Kasumi-1 (cell line): ENCODE measurements at places on chromosomes 5 and 9.

DNA sequence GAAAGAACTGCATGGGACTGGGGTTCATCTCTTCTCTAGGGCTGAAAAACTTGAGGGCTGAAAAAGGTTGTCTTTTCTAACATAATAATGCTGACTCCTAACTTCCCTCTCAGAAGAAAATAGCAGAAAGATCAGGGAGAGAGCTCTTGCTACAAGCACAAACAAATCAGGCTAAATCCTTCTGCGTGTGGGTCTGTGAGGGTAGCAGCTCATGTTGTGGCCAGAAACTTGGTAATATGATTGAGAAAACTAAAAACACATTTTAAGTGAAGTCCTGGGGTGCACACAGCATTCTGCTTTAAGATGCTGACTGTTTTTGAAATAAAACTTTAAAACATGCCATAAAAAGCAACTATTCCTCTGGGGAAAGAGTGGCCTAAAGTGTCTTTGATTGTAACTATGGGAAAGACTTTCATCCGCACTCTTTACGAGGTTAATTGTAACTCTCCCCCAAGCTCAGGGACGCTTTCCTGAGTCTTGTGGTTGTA, 56.7 kb downstream of the SAXO1 start:
- DNase-seq = no peak

DNA sequence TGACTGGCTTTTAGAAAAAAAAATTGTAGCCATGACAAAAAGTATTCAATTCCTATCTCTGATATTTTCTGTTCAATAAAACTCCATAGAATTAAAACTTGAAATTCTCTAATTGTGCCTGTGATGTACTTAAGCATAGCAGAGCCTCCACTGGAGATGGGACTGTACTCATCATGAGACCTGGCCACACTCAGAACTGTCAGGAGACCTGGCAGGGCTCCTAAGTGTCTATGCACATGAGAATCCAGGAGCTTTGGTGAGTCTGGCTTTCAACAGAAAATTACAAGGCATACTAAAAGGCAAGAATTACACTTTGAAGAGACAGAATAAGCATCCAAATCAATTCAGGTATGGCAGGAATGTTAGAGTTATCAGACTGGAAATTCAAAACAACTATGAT, 26.7 kb upstream of the ERCC6L2 start:
- no peak for DNase-seq

GRCh38 chr5:107393851-107394250, 276.9 kb downstream of the EFNA5 start:
- no peak for DNase-seq

DNA sequence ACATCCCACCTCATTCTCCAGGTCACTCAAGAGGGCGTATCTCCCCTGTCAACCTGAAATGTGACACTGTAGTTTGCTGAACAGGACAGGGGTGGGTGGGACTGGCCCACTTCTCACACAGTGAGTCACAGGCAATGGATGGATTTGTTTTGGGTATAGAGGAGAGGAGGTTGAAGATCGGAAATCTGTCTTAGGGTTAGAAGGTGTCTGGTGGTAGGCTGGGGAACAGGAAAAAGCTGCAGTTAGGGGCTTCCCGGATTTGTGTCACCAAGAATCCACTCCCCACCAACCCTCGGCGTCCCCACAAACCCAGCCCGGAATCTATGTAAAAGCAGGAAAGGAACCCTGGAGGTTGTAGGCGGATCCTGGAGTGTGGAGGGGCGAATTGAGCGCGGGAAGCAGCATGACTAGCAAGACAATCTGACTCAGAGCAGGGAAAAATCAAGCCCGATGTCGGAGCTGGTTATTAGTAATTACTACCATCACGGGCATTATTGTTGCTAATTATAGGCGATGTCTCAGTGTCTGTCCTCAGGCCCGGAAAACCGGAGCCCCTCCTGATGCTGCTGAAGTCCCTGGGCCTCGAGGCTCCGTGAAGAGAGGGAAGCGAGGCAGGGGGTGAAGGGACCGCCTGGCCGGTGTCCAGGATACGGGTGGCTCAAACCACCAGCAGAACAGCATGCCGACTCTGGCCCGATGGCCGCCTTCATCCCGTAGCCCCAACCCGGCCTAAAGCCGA, 1.7 kb upstream of the IRX1 start:
- no peak for DNase-seq

GRCh38 chr5:130385656-130386055, 481.4 kb downstream of the CHSY3 start:
- DNase-seq = peak; percentile 7

GRCh38 chr9:33291031-33291397, 698 bp downstream of the NFX1 start:
- peak; percentile 28 for DNase-seq

- no peak for DNase-seq
These were observed 52.9 kb upstream of the PAPPA start for GRCh38 chr9:116100711-116101121.

DNA sequence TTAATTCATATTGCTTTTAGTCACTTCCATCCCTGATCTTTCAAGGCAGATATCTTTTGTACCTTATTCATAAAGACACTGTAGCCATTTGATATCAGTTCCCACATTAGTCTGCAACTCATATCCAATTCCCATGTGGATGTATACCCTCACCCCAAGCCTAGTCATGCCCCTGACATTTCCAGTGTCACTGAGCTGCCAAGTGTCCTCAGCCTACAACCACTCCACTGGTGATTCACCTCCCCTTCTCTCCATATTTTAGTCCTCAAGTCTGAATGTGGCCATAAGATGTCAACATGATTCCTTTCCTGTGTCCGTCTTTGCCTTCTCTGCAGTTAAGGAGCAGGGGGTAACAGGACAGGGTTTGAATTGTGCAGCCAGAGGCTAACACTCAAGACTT, 346.9 kb downstream of the RAB3C start:
- DNase-seq = no peak

DNA sequence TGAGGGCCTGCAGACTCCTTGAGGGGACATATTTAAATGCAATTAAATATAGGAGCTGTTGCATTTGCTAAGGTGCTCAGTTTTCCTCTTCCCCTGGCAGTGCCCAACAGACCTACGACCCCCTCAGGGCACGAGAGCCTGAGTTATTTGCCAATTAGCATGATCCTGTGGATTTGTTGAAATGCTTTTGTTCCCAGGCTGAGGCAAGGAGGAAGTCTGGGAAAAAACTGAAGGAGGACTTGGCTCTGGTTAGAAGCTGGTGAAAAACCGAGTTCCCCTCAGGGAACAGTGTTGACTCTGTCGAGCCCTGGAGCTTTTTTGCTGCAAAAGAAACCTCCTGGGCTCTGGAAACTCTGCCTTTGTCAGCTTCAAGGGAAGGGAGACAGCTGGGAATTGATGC, 103.6 kb upstream of the SHB start:
- DNase-seq = no peak

- DNase-seq = peak; percentile 61
These were observed 1.5 kb upstream of the STC2 start for GRCh38 chr5:173329491-173330337.

DNA sequence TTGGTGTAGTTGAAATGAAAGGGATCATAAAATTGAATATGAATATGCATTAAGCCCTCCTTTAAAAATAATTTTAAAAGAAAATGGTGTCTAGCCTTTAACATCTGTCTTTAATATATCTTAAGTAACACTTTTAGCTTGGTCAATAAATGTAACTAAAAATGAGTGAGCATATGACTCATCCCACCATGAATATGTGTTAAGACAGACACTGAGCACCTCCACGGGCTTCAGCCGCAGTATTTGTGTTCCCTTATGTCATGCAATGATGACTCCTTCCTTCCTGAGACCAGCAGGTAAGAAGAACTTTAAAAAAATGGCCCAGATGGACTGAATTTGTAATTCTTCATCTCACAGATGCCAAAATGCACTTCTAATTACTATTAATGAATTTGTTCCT, 563.2 kb downstream of the NR2F1-AS1 start:
- no peak for DNase-seq

GRCh38 chr9:36011379-36011778, 25.3 kb upstream of the RECK start:
- DNase-seq = no peak

- DNase-seq = no peak
These were observed 283.2 kb downstream of the DMAC1 start for GRCh38 chr9:7516376-7516775.

DNA sequence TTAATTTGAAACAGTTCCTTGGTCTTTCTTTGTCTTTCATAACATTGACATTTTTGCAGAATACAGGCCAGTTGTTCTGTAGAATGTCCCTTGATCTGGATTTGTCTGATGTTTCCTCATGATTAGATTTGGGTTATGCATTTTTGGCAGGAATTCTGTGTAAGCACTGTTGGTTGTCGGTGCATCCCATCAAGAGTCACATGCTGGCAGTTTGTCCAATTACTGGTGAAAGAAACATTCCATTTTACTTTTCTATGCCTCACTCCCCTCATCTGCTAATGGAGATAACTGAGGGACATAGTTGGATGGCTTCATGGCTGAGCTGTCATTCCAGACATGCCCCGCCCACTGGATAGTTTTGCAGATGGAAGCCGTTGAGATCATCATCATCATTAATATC, 7.6 kb upstream of the ZNF618 start:
- DNase-seq = no peak

- DNase-seq = no peak
These were observed 120.0 kb upstream of the RAI14 start for GRCh38 chr5:34535944-34536623.

- no peak for DNase-seq
These were observed 608.9 kb downstream of the IRX1 start for GRCh38 chr5:4204276-4205141.

DNA sequence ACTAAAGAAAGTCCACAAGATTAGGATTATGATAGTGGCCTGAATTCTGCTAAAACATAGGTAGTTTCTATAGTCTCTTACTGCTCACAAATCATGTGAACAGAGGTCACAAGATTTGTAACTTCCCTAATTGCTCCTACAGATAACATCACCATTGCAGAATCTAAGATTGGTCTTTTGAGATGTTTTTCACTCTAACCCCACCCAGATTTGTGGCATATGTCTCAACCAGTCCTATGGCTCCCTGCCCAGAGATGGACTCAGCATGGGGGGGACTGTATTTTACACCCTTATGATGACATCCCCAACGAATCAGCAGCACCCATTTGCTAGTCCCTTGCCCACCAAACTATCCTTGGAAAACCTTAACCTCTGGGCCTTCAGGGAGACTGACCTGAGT, 1046.2 kb downstream of the CDH12 start:
- DNase-seq = peak; percentile 3

DNA sequence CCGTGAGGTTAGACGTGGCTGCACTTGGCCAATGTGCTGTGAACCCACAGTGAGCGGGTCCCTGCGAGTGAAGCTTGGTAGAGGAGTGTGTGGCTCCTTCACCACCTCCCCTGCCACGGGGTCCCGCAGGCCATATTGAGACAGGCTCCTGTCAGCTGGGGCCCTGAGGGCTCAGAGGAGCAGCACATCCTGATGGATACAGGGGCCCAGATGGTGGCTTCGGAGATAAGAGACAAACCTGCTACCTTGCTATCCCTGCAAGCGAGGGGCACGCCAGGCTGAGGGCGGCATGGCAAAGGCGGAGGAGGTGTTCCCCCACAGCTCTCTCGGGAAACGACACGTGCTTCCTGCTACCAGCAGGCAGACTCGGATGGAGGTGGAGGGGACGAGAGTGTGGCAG, 33.1 kb downstream of the SLC6A3 start:
- DNase-seq = no peak

- DNase-seq = no peak
These were observed 434.1 kb downstream of the ZSWIM6 start for GRCh38 chr5:61766141-61766540.

GRCh38 chr9:21788752-21789151, 13.7 kb upstream of the MTAP start:
- no peak for DNase-seq

GRCh38 chr5:148542812-148543211, 111.5 kb downstream of the HTR4 start:
- no peak for DNase-seq
